Activated T-helper 1 cell treated with Interleukin-2 at 50 U/mL for 16 hours (primary cell): ENCODE measurements at places on chromosomes 7 and 10.

GRCh38 chr7:149147072-149147751, at the start of gene ZNF398:
Gene ZNF398, plus strand, starts transcription at chr7:149147453. Its CDS starts 290 bp downstream, at chr7:149147743.
- DNase-seq: peak; percentile 75

DNA sequence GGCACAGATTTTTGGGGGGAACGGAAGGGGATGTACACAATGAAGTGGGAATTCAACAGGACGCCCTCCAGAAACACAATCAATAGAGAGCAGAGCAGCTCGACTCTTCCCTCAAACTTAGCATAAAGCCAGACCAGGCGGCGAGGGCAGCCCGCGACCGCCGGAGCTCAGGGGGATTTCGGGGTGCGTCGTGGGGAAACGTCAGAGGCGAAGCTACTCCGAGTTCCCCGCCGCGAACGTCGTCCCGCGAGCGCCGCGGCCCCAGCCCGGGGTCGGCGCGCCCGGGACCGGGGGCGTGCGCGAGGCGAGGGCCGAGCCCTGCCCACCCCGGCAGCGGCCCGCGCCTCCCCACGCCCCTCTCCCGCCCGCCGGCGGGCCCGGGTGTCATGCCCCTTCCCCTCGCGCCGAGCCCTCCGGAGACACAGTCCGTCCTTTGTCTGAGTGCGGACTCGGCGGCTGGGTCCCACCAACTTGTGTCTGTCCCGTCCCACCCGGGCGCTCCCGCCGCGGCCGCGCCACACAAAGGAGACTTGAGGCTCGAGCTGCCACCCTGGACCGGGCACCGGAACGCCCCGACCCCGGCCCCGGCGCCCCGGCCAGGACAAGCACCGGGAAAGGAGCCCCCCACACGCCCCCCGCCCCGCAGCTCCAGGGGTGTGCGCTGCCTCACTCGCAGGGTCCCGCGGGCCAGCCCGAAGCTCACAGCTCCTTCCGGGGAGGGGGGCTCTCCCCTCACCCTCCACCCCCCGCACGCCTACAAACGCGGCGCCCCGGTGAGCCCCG, 634 bp downstream of the EZH2 start:
- DNase-seq: peak; percentile 29

DNA sequence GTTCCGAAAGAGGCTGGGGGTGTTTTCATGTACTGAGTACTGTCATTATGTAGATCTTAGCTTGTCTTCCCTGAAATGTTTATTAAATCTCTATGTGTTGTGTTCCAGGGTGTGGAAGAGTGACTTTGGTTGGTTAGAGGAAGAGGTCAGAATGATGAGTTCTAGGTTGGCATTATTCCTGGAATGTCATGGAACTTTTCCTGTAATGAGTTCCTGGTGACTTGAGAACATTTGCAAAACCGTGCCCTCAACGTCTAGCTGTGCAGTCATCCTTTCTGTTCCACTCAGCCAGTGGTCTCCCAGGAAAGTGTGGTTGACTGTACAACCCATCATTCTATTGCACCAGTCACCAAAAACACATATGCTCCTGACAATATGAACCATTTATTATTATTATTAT, 129.6 kb downstream of the BICC1 start:
- no peak for DNase-seq

GRCh38 chr10:18473424-18474117, 177.8 kb downstream of the NSUN6 start:
- DNase-seq: no peak

DNA sequence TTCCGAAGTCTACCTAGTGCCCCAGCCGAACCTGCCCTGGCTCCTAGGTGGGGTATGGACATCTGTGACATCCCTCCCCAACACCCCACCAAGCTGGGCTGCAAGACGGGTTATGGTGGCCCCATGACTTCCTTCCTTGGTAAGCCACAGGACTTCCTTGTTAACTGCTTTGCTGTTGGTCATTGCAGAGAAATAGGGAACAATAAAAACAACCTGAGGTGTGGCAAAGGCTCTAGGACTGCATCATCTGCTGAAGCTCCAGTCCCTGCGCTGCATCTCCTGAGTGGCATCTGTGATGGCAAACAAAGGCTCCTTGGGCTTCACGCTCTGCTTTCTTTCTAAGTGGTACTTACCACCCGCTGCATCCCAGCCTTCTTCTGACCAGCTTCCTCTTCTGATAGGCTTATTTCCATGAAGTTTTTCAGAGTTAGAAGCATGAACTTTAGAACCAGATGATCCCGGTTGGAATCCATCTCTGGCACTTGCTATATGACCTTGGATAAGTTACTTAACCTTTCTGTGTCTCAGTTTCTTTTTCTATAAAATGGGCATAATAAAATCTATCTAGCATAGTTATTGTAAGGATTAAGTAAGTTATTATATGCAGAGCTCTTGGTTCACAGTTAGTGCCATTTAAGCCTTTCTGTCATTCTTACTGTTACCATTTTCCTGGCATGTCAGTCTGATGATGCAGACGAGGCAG, 216.8 kb downstream of the RPS24 start:
- DNase-seq: no peak

GRCh38 chr7:151682831-151683614, 163.3 kb upstream of the RHEB start:
- DNase-seq: no peak

DNA sequence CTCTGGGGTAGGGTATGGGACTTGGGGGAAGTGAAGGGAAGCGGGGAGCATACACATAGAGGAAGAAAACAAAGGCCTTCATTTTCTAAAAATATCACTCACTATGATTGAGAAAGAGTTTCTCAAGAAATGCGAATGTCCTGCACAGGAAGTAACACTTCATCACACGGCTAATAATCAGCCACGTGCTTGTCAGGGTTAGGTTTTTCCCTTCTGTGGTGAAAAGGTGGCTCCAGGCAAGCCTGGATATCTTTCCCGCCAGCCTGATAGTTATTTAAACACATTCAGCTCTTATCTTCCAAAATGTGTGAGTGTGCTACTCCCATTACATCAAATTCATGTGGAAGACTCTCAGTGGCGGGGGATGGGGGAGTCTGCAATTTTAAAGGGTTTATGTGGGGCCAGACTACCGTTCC, 166.4 kb upstream of the ADO start:
- no peak for DNase-seq

- DNase-seq: no peak
These were observed 55.2 kb downstream of the EGFR start for GRCh38 chr7:55073976-55074528.
